ENCODE measurements at places on chromosomes 3 and 15.

GRCh38 chr3:39961230-39961629 lies 151.8 kb downstream of the MYRIP start:
- no peak for DNase-seq

DNA sequence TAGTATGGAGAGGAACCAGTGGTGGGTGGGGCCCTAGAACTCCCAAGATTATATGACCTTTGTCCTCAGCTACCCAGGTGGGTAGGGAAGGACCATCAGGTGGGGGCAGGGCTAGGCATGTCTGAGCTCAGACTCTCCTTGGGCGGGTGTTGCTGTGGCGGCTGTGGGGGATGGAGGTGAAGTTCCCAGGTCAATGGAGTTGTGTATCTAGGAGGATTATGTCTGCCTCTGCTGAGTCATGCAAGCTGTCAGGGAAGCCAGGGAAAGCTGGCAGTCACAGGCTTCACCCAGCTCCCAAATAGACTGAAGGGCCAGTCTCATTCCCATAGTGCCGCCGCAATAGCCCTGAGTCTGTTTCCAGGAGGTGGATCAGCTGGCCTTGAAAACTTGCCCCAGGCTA lies 139.7 kb upstream of the CFAP20DC start:
- DNase-seq = no peak

- no peak for DNase-seq
Measured at GRCh38 chr15:40990080-40990479, 36.8 kb downstream of the CHAC1 start.

DNA sequence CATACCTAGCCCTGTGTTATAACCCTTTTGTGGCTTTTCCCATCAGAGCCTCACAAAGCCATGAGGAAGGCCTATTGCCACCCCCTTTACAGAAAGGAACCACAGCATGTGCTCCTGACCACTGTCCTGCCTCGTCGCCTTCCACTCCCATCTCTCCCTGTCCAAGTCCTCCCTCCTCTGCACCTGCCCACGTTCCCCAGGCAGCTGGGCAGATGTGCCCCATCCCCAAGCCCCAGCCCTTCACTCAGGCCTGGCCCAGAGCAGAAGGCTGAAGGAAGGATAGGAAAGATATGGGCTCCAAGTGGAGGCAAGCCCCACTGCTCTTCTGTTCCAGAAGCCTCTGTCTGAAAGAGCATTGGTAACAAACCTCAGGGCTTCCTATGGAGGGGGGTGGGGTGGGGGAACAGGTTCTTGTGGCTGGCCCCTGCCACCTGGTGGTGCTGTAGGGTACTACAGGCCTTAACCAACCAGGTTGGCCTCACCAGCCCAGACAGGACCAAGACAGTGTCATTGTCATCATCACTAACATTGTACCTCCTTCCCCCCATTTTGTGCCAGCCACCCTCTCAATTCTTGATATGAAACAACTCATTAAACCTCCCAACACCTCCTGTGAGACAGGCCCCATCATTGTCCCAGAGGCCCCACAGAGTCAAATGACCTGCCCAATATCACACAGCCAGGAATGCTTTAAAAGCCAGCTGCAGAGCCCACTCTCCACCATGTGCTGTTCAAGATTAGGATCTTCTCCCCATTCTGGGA lies 10.0 kb downstream of the POC1A start:
- DNase-seq = peak; percentile 42

DNA sequence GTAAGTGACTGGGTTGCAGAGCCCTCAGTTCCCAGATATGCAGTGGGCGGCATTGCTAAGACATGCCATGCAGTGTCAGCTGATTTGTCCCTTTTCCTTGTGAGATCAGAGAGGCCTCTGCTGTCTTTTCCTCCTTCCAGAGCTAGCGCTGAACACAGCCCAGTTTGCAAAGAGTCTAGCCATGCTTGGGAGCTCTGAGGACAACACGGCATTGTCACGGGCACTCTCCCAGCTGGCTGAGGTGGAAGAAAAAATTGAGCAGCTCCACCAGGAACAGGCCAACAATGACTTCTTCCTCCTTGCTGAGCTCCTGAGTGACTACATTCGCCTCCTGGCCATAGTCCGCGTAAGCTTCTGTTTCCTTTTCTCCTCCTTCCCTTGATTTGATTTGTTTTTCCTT lies 20.0 kb upstream of the SNX22 start:
- DNase-seq = no peak

DNA sequence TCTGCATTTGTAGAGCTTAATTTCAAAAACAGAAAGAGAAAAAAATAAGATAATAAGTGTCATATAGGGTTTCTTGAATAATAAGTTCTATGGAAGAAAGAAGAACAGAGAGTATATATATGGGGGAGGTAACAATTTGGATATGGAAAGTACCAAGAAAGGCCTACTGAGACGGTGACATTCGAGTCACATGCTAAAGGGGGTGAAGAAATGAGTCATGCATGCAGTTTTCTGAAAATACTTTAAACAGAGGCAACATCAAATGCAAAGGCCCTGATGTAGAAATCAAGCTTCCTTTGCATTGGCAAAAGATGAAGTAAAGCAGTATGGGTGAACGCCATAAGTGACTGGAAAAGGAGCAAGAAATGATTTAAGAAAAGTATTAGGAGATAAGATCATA lies 371.6 kb upstream of the ZNF385D start:
- no peak for DNase-seq

DNA sequence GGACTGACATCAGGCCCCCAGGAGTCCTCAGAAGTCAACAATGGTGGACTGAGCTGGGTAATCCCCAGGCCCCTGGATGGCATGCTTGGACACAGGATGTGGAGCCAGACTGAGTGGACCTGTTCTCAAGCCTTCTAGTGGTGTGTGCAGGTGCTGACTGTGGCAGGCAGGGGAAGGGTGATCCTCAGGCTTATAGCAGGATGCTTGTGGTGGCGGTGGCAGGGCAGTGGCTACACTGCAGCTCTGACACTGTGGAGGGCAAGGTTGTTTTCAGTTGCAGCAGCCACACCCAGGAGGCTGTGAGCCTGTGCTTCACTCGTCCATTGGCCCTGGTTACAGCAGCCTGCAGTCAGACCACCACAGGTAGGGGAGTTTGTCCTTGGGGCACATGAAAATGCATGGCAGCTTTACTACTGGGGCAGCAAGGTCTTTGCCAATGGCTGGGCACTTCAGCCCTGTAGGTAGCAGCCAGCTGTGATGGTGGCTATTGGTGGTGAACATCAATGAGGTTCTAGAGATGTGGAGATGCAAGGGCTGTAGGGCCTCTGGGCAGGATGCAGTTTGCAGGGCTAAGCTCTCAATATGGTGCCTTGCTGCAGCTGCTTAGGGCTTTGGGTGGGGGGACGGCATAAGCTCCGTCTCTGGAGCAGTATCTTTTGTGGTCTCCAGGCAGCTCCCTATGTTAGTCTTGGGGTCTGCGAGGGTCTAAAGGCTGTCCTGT lies 17.5 kb upstream of the MYO5A start:
- no peak for DNase-seq

GRCh38 chr3:126084768-126085180 lies 850 bp upstream of the SLC41A3 start:
- DNase-seq = no peak

DNA sequence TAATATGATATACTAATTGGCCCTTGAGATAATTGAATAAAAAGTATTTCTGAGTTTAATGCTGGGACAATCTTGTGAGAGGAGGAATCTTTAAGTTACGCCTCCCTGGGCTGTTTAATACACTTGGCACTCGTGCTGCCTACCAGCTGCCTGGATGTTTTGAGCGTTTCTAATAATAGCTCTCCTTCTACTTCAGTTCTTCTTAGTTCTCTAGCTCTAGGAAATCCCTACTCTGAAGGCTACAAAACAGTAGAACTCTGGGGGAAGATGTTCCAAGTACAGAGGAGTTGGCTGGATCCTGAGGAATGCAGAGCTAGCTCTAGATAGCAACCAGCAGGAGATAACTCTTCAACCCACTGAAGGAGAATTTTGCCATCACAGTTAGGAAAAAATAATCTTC lies 3.5 kb downstream of the NAALADL2 start:
- DNase-seq = no peak
